NCI-H187 (cell line): ENCODE measurements at places on chromosomes 1 and 21.

DNA sequence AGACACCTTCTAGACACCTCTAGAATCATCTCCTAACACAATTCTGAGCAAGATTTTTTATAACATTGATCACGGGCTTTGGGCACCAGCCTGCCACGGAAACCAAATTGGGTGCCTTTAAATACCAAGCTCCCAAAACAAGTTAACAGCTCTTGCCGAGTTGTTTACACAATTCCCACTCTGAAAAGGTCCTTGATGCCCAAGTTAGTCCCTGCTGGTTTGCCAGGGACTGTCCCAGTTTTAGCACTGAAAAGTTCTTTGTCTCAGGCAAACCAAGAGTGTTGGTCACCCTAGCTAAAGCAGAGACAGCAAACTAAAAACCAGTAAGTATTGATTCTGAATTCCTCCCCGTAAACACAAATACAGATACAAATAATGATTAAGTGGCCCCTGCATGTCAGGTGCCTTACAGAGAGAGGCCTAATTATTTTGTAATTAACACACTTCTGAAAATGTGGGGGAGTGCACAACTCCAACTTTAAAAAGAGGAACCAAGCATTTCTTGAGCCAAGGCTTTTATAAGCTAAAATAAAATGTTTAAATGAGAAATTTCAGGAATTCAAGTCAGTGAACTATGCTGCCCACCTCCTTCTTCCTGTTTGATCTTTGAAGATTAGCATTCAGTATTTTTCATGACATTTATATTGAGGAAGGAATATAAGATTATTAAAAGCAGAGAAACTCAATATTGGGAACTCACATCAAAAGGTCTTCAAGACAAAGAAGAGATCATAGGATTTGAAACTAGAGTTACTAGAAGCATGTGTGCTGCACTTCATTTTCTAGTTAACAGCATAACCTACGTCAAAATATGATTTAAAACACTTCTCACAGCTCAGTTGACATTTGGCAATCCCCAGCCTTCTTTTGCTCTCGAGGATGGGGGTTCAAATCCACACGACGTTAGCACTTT lies 9.0 kb upstream of the UBE2U start:
- no peak for DNase-seq

DNA sequence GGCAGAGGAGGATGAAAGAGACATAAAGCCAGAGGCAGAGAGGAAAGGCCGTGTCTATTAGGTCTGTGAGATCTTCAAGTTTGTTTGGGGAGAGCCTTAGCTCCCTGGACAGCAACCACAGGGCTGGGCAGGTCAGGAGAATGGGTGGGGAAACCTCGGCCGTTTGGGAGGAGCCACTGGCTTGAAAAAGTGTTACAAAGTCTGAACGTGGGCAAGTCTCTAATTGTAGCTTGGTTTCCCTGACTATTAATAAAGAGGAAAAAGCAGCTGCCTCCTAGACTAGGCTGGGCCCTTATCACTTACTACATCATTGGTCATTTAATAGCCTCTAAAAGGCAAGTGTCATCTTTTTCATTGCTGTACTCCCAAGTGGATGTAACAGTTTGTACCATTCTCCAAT lies at the start of gene CCDC17:
TSS of gene CCDC17 (minus strand) at position 83 of the 400 bp plus-strand sequence. CDS start 145 bp downstream, outside the sequence.
- DNase-seq, result no peak

- peak; percentile 57 for DNase-seq
Observed at GRCh38 chr1:154773551-154773950, 96.5 kb downstream of the KCNN3 start.

GRCh38 chr1:36124404-36125128 lies 456 bp downstream of the COL8A2 start:
- no peak for DNase-seq

DNA sequence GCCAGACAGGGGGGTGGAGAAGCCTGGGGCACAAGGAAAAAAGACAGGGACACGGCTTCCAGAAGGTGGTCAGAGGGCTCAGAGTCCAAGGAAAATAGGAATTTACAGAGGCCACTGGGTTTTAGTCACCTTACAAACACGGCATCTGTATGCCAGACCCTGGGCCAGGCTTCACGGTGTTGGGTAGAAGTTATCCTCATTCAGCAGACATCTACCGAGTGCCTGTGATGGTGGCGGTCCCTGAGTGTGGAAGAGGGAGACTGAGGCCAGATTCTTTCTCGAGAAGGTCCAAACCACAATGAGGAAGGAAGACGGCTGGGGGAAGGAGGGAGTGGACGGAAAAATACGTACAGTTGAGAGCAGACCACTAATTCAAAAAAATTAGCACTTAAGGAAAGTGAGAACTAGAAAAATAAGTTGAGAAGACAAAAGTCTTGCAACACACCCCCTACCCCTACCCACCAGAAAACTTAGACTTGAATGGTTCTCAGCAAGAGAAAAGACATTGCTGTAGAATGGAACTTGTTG lies 864 bp upstream of the BTG2 start:
- DNase-seq, result no peak

GRCh38 chr1:34684266-34684665 lies 70.6 kb upstream of the GJB5 start:
- DNase-seq, result no peak

GRCh38 chr1:94143809-94144176 lies 22.8 kb upstream of the ABCA4 start:
- DNase-seq, result no peak

GRCh38 chr1:157233131-157233530 lies 94.9 kb upstream of the ETV3 start:
- DNase-seq, result no peak

DNA sequence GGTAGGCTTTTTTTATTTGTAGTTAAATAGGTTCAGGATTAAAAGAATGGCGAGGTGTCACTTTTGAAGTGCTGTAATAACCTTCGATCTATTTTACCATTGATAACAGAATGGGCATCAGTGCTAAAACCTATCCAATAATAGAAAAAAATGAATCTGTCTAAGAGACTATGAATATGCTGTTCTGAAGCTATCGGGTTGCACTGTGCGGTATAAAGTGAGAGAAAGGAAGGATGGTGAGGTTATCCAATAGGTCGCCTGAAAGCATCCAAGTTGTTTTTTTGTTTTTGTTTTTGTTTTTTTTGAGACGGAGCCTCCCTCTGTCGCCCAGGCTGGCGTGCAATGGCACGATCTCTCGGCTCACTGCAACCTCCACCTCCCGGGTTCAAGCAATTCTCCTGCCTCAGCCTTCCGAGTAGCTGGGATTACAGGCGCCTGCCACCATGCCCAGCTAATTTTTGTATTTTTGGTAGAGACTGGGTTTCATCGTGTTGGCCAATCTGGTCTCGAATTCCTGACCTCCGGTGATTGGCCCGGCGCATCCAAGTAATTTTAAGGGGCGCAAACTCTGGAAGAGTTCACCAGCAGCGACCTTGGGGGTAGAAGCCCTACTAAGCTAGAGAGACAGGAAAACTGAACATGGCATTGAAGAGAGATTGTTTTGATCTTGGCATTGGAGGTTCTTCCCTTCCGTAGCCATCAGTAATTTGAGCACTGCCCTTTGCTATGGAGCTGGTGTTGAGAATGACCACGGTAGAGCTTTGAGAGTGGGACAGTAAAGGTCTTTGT lies 8.7 kb upstream of the MDM4 start:
- no peak for DNase-seq

DNA sequence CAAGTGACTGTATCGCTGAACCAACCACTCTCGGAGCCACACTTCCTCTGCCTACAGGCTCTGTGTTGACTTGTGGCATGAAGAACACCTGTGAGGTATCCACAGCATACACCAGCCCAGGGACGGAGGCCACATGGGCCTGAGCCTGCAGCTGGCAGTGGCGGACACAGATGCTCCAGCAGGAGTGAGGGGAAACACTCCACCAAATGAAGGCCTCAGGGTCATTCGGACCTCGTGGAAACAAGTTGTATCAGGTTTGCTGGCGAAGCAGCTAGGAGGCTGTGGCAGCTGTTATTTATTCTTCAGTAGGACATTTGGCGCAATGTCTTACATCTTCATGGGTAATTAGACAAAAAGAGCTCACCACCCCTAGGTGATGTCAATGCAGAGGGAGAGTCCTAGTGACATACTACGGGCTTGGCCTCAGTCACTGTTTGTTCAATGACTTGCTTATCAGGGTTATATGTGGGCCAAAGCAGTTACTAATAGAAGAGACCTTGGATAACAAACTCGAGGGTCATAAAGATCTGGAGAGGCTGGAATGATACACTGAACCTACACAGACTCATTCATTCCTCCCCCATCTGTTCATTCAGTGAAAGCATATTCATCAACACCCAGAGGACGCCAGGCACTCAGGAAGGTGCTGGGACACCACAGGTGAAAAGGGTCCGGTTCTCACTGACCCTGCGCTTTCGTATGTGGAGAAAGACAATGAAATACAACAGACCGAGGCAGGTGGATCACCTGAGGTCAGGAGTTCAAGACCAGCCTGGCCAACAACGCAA lies 11.6 kb upstream of the ETS2 start:
- DNase-seq, result no peak

- DNase-seq, result no peak
Observed at GRCh38 chr1:20479840-20480239, 6.2 kb downstream of the CAMK2N1 start.

- DNase-seq, result no peak
Observed at GRCh38 chr1:5727871-5728643, 264.2 kb downstream of the NPHP4 start.

GRCh38 chr1:15848143-15848928 lies 829 bp downstream of the SPEN start:
- DNase-seq, result no peak

DNA sequence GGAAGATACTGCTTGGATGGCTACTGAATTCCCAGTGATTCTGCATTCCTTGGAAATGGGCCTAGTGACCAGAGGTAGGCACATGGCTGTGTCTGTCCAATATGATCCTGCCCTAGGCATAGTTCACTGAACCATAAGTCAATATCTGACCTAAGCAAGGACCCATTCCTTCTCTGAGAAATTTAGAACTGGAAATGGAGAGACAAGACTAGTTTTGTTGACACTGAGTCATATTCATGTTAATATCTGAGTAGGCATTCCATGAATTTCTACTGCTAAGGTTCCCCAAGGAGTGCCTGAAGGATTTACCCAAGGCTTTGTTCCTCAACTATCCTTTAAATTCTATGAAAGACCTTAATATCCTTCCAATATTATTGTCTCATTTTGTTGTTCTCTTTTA lies 329.8 kb upstream of the BEND5 start:
- DNase-seq, result no peak

GRCh38 chr1:63859480-63860275 lies 85.9 kb downstream of the ROR1 start:
- DNase-seq, result no peak

GRCh38 chr21:25485914-25486313 lies 121.4 kb downstream of the MRPL39 start:
- DNase-seq, result no peak

DNA sequence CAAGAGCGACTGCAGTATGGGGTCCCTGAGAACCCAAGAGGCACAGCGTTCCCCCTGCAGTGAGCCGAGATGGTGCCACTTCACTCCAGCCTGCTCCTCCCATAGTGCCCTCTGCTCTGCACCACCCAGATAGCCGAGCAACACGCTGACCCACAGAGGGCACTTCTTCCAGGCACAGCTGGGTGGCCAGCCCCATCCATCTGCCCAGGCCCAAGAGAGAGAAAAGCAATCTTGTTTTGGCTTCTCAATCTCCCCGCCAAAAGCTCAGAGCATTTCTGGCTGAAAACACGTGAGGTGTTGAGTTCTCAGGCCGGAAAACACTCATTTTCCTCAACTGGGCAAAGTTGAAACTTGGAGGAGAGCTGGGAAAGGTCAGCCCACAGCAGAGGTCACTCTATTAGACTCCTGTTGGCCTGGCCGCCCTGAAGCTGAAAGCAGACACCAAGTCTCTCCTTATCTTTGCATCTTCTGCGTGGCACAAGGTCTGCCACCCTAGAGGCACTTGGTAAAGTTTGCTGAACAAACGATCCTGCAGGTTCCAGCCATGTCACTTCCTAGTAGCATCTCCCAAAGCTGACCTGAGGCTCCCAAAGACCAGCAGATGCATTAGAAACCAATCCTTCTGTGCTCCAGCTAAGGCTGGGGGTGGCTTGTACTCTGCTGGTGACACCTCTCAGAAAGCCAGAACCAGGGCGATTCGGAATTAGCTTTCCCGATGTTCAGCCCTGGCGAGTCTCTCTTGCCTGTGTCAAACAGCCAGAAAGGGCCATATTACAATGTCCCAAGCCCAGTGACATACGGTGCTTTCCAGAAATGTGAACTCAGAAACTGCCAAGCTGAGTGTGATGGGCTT lies 10.9 kb downstream of the CAPN9 start:
- DNase-seq, result no peak

DNA sequence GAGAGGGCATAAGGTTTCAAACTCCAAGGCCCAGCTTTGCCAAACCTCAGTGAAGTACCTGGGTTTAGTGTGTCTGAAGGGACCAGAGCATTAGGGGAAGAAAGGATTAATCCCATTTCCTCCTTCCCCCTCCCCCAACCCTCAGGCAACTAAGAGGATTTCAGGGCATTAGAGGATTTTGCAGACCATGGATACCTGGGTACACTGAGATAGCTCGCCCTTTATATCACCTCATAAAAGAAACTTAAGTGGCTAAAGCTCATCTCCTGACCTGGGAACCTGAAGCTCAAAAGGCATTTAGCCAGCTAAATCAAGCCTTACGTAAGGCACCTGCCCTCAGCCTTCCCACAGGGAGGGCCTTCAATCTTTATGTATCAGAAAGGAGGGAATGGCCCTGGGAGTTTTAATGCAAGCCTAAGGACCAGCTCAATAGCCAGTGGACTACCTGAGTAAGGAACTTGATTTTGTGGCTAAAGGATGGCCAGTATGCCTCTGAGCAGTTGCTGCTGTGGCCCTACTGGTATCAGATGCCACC lies 26.4 kb upstream of the SMYD3 start:
- DNase-seq, result no peak

DNA sequence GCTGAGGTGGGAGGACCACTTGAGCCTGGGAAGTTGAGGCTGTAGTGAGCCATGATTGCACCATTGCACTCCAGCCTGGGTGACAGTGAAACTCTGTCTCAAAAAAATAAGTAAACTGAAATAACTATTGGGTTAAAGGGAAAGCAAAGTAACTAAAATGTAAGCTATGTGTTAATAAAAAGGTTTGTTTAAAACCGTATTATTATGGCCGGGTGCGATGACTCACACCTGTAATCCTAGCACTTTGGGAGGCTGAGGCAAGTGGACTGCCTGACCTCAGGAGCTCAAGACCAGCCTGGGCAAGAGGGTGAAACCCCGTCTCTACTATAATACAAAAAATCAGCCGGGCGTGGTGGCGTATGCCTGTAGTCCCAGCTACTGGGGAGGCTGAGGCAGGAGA lies 27.0 kb downstream of the NVL start:
- no peak for DNase-seq

- no peak for DNase-seq
Observed at GRCh38 chr1:194644528-194644927, 1458.1 kb upstream of the B3GALT2 start.

DNA sequence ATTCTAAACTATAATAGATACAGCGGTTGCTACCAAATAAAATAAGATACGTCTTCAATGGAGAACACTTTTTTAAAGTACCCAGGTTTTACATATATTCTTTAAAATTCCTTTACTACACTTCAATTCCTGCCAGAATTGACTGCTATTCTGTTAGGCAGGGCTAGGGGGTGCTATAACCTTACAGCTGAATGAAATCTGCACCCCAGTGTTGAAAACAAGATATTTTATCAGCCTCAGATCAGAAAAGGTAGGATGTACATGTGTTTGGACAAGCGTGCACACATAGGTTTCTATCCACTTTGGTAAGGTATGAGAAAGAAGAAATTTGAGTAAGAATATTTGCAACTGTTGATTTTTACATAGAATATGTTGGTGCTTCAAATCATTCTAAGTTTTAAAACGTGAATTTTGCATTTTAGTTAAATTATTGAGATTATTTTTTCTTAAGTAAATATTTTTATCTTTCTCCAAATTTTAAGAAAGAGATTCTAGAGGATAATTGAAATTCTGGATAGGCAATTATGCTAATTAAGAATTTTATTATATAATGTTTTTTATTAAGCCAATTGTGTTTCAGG lies 490.8 kb upstream of the ADGRL4 start:
- peak; percentile 5 for DNase-seq
